ENCODE measurements at places on chromosomes 7 and 10.
A peak's percentile ranks its signal among the peaks of the same experiment; 100 is the strongest.

- DNase-seq, result no peak
Observed at GRCh38 chr7:828793-829561, 3.3 kb upstream of the SUN1 start.

DNA sequence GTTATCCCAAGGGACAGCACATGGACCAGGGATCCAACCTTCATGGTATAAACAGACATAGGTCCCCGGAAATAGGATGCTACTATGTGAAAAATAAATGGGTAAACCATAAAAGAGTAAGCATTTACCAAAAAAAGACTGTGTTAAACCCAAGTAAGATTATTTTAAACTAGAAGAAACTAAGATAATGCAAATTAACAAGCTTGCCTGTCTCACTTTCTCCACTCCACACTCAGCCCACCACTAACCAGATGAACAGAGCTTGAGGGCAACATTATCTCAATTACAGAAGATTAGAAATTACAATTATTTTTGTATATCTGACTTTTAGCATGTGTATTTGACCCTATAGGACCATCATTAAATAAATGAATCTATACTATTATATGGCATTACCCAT is 117.2 kb upstream of the CAV2 start:
- no peak for DNase-seq

- no peak for DNase-seq
Observed at GRCh38 chr7:33043501-33044400, 18.8 kb downstream of the NT5C3A start.

- DNase-seq, result no peak
Observed at GRCh38 chr10:114729103-114729659, 71.1 kb upstream of the ABLIM1 start.

- peak; percentile 82 for DNase-seq
Observed at GRCh38 chr10:88820748-88821401, 18.3 kb downstream of the LIPM start.

DNA sequence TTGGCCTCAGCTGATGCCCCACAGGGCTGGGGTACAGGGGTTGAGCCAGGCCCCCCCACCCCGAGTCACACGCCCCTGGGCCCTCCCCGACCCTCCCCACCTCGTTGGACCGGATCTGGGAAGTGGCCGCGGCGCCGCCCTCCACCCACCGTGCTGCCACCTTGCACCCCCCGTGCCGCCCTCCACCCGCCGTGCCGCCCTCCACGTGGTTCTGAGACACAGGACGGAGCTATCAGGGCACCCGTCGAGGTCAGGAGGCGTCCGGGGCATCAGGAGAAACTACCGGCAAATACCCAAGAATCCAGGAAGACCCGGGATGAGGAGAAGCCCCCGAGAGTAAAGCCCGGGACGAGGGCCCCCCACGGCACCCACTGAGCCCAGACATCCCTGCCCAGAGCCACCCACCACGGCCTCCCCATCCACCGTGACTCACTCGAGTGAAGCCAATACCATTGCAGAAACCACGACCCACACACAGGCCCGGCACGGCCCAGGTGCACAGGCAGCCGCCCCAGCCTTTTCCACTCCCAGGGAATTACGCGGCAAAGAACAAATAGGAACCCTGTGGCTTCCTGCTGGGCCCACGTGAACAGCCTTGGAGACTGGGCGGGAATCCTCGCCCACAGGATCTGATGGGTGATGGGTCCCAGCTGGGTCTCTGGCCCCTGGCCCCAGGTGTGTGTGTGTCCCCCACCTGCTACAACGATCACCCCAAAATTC is 34.0 kb downstream of the ADAP1 start:
- DNase-seq, result no peak

DNA sequence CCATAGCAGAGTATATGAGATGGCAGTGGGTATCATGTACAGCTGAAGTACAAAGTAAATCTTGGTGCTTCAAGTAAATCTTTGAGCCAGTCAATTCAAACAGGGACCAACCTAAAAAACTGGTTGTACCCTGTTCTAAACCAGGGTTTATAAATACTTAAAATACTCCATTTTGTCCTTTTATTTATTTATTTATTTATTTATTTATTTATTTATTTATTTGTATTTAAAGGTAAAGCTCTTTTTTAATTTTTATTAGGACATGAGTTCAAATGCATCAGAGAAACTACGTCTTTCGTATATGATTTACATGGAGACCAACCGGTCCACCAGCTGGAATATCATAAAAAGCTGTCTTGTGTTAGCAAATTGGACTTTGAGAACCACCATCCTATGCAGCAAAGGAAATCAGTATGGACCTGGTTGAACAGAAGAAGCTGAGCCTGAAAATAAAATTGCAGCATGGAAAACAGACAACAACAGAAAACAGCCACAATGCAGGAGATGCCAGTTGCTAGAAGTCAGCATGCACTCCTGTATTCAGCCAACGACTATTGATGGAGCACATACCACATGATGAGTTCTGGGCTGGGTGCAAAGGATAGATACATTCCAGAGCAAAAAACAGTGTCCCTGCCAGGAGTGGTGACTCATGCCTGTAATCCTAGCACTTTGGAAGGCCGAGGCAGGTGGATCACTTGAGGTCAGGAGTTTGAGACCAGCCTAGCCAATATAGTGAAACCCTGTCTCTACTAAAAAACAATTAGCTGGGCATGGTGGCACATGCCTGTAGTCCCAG is 60.0 kb downstream of the PLXNA4 start:
- peak; percentile 21 for DNase-seq

GRCh38 chr7:147809786-147810185 is 780.8 kb upstream of the C7orf33 start:
- no peak for DNase-seq

DNA sequence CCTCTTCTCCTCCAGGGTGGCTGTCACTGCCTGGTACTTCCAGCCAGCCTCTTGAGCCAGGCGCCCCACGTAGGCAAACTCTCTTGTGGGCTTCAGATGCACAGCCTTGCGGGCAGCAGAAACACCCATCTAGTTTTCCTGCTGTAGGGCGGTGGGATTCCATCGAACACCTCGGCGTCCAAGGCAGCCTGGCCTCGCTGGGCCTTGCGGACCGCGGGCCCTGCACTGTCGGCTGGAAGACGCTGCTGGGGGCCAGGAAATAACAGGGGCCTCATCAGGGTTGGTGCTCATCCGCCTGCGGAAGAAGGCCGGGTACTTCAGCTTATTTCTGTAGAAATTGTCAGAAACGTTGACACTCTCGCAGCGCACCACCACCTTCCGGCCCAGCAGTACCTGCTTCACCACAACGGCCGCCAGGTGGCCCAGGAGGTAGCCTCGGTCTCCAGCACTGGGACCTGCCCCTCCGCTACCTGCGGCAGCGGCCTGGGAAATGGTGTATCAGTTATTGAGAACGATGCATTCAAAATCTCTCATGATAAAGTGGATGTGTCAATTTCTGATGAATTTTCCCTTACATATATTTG is 61.1 kb downstream of the WDFY4 start:
- no peak for DNase-seq

- DNase-seq, result peak; percentile 3
Observed at GRCh38 chr10:94785211-94785610, 22.7 kb downstream of the CYP2C19 start.
